ENCODE measurements at places on chromosomes 6 and 20. TPM values are rescaled to one million over a fixed set of nuclear protein-coding genes. Genes with fewer than 3 reads are reported as not detected.

The PAX1 gene
- polyA plus RNA-seq: 0.06 TPM

The CALHM5 gene
- 0.69 TPM for polyA plus RNA-seq

The DOK5 gene
- 0.37 TPM for polyA plus RNA-seq

The ABHD16A gene
- polyA plus RNA-seq: 68.6 TPM

The CUL7 gene
- 8.2 TPM for polyA plus RNA-seq

The COL21A1 gene
- polyA plus RNA-seq: 1.6 TPM

The GNMT gene
- 1.3 TPM for polyA plus RNA-seq

The CPXM1 gene
- polyA plus RNA-seq: 3.3 TPM

The F13A1 gene
- polyA plus RNA-seq: 15.6 TPM

The TRIM10 gene
- polyA plus RNA-seq: 0.06 TPM

The BCAS1 gene
- 1.2 TPM for polyA plus RNA-seq

The GPX5 gene
- polyA plus RNA-seq: not detected

The TAP2 gene
- 58.7 TPM for polyA plus RNA-seq

The NR2E1 gene
- polyA plus RNA-seq: not detected

The CYP24A1 gene
- 5.9 TPM for polyA plus RNA-seq

The HECA gene
- polyA plus RNA-seq: 12.1 TPM

The MRAP2 gene
- 0.34 TPM for polyA plus RNA-seq

The GGTLC1 gene
- polyA plus RNA-seq: 98.4 TPM

The CD24 gene
- polyA plus RNA-seq: 62.3 TPM

The MYLK4 gene
- polyA plus RNA-seq: 1.2 TPM

The SGK2 gene
- polyA plus RNA-seq: 0.73 TPM

The BTNL2 gene
- polyA plus RNA-seq: not detected

The LAMA4 gene
- 28.4 TPM for polyA plus RNA-seq

The HSPA12B gene
- 16.8 TPM for polyA plus RNA-seq

The BPIFB1 gene
- polyA plus RNA-seq: 333 TPM

The VGLL2 gene
- not detected for polyA plus RNA-seq

The CLVS2 gene
- polyA plus RNA-seq: not detected

The C2 gene
- polyA plus RNA-seq: 230 TPM

The RNF182 gene
- 1.5 TPM for polyA plus RNA-seq

The LPA gene
- polyA plus RNA-seq: 0.03 TPM

The LHFPL5 gene
- not detected for polyA plus RNA-seq

The BANF2 gene
- polyA plus RNA-seq: not detected

The WFDC10B gene
- 1.5 TPM for polyA plus RNA-seq

The GNAS-AS1 gene
- 0.69 TPM for polyA plus RNA-seq

The SRMS gene
- not detected for polyA plus RNA-seq

Measured in lung (tissue), 17 donors.